ENCODE measurements at places on chromosomes 7 and 10.

- no peak for DNase-seq
Observed at GRCh38 chr7:117480978-117481377, 1.2 kb downstream of the CFTR start.

DNA sequence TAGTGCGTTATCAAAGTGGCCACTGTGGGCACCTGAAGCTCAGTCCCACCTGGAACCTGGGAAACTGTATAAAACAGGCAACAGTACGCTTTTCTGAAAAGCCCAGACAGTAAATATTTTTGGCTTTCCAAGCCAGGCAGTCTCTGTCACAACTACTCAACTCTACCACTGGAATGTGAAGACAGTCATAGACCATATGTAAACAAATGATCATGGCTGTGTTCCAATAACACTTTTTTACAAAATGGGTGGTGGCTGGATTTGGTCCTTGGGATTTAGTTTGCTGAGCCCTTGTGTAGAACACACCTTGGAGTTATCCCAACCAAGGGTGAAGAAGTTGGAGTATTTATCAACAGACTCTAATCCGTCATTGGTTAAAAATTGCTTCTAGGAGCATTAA is 259.9 kb downstream of the SKIDA1 start:
- no peak for DNase-seq

DNA sequence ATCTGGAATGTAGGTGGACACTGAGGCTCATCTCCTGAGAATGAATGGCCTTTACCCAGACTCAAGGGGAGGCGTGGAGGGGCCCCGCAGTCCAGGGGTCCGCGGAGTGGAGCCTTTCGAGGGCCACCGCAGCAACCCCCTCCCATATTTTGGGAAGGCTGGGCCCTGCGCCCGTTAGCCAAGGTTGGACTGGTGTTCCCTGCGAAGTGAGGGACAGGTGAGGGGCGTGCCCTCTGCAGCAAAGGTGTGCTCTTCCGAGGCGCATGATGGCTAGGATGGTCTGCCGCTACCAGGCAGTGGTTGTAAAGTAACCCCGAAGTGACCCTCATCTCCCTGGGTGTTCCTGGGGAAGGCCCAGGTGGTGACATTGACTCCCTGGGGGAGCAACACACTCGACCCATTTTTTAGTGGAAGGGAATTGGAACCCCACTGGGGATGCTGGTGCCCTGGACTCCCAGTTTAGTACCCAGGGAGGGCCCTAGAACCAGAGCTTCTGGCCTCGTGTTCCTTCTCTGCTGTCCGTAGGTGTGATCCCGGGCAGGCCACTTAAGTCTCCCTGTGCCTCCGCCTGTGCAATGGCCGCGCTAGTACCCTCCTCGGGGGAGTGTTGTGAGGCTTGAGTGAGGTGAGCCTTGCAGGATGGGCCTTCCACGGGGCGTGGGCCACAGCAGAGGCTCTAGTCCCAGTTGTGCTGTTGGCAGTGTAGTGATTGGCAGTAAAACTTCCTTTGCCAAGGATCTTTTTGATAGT is 779 bp downstream of the FAM241B start:
- no peak for DNase-seq

GRCh38 chr7:43686991-43687390 is 42.3 kb downstream of the COA1 start:
- no peak for DNase-seq

GRCh38 chr7:5284304-5285281 is 1.9 kb downstream of the SLC29A4 start:
- no peak for DNase-seq

DNA sequence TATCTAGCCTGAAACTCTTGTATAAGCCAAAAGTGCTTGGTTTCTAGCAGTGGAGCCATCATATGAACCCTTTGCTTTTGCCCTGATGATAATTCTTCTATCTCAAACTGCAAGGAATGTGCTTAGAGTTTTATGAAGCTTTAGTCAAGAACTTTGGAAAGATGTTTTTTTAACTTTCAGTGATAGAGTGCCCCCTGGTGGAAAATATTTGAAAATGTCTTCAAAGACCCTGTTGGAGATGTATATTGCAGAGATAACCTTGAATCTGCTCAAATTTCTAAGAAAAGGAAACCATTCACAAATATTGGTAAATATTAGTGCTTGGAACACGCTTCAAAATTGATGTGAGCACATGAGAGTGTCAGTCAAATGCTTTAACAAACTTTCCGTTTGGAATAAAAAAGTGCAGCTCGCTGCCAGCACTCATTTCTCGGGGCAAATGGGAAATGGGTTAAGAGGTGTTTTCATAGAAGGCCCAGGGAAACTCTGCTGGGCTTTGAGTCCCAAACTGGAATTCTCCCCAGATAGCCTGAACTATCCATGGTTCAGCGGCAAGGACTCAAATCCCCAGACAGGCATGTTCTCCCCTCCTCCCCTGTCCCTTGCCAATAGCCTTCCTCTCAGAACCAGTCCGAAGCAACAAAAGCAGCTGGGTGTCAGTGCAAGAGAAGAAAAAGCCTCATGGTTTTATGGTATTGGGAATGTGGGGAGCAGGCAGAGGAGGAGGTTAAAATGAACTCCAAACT is 129.3 kb downstream of the MYOF start:
- DNase-seq = no peak

DNA sequence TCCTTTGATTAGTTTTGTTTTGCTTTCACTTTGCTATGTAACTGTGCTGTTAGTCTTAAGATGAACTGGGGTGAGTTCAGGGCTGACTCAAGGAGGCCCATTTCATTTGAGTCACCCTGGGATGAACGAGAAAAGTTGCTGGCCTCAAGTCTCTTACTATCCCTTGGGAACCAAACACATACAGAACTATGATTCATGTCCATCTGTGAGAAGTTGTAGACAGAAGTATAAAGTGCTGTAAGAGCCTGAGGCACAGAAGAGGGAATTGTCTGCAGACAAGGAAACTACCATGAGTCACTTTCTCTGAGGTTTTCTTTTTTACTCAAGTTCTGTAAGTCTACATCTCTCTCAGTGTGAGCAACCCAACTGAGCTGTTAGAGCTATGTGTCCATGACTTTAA is 179.8 kb upstream of the CSTF2T start:
- DNase-seq = no peak

GRCh38 chr10:34505338-34505737 is 309.8 kb downstream of the PARD3 start:
- DNase-seq = no peak

GRCh38 chr7:110591341-110591740 is 499.6 kb upstream of the LRRN3 start:
- DNase-seq = no peak

- no peak for DNase-seq
Observed at GRCh38 chr10:807958-808353, 118.5 kb upstream of the DIP2C start.

- no peak for DNase-seq
Observed at GRCh38 chr7:69433081-69433480, 165.2 kb upstream of the AUTS2 start.

- no peak for DNase-seq
Observed at GRCh38 chr7:141973673-141974072, at the start of gene TAS2R38. TSS of gene TAS2R38 (minus strand) at chr7:141973773. CDS start at chr7:141973689, 84 bp downstream.

GRCh38 chr10:5584895-5585516 is 60.2 kb downstream of the CALML3 start:
- no peak for DNase-seq

DNA sequence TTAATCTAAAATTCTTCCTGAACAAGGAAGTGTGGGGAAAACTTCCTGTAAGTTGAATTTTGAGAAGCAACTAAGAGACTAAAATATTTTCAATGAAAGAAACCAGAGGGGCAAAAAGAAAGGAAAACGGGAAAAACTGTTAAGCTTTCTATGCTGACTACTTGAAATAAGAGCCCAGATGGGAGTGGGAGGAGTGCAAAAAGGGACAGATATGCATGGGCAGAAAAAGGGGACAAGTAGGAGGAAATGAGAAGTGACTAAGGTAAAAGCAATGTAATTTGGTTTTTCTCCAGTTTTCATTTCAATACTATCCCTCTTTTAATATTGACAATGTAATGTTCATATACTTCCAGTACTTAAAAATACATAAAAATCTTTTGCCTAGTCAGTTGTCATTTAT is 11.1 kb downstream of the OGA start:
- DNase-seq = no peak

DNA sequence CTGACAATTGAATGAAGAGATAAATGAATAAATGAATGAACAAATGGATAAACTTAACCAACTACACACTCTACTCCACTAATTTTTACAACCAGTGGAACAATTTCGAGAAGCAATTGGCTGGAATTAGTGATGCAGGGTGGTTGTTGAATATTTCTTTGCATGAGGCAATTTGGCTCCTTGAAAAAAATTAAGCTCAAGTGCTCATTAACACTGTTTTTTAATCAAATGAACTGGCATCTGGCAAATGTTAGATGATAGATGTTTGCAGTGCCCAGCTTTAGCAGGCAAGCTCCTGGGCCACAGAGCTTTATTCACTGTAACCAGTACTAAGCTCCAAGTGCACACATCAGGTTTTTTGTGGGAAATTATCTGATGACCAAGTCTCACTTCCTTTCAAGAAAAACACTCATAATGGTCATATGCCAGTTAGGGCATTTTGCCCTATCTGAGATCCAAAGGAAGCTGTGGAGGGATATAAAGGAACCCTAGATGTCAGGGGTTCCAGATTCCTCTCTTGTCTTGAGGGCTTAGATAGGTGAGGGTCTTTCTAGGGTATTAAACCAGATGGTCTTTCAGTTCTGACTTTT is 16.4 kb upstream of the ADD3 start:
- DNase-seq = no peak

DNA sequence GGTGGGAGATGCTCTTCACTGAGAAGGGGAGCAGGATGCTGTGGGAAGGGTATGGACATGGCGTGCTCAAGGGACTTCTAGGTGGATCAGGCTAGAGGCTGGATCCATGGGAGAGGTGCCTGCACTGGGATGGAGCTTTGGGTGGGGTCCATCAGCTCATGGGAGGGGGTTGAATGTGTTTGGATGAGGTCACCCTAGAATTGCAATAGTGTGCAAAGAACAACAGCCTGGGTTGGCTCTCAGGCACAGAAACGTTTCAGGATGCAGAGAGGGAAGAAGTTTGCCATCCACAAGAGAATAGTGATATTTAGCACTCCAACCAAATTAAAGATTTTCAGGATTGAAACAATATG is 66.1 kb downstream of the SNX10 start:
- no peak for DNase-seq

GRCh38 chr7:133511252-133511651 is 258.4 kb downstream of the EXOC4 start:
- no peak for DNase-seq

DNA sequence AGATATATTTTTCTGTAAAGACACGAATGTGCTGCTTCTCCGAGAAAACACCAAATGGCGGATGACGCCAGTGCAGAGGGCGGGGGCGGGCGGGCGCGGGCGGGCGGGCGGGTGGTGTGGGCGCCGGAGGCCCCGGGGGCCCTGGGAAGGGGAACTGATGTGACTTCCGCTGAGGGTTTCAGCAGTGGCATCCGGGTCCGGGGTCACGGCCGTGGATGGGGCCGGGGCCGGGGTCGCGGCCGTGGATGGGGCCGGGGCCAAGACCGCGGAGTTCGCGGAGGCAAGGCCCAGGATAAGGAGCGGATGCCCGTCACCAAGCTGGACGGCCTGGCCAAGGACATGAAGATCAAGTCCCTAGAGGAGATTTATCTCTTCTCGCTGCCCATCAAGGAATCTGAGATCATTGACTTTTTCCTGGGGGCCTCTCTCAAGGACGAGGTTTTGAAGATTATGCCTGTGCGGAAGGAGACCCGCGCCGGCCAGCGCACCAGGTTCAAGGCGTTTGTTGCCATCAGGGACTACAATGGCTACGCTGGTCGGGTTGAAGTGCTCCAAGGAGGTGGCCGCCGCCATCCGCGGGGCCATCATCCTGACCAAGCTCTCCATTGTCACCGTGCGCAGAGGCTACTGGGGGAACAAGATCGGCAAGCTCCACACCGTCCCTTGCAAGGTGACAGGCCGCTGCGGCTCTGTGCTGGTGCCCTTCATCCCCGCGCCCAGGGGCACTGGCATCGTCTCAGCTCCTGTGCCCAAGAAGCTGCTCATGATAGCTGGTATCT is 20.3 kb upstream of the IGF2BP3 start:
- DNase-seq = peak; percentile 29

DNA sequence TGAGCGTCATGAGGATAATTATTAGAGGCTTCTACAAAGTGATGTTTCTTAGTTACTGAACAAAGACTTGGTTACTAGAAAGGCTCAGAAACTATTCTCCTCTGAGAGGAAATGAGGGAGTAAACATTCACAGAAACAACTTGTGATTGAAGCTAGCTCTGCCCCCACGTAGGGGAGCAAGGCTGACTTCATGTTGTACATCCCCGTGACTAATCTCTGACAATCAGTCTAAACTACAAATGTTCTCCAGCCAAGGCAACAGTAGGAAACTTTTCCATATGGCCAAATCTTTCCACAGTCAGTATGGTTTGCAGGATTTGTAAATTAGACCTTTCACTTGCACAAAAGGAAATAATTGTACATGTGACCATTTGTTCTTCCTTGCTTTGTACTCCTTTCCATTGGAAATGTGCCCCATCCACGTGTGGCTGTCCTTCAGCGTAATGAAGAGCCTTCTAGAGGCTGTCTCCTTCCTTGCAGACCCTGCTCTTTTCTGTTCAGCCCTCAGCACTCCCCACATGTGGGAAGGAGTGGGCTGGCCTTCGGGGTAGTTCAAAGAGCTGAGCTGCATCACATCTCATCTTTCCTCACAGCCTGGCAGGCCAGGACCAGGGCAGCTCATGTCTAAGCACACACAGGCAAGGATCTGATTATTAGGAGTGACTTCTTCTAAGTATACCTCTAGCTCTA is 93.5 kb downstream of the PCGF5 start:
- DNase-seq = no peak

GRCh38 chr10:121368347-121369025 is 229.8 kb downstream of the FGFR2 start:
- no peak for DNase-seq

- no peak for DNase-seq
Observed at GRCh38 chr10:33071857-33072256, 113.8 kb upstream of the ITGB1 start.

- DNase-seq = no peak
Observed at GRCh38 chr7:87528730-87529129, 53.2 kb upstream of the ABCB4 start.

DNA sequence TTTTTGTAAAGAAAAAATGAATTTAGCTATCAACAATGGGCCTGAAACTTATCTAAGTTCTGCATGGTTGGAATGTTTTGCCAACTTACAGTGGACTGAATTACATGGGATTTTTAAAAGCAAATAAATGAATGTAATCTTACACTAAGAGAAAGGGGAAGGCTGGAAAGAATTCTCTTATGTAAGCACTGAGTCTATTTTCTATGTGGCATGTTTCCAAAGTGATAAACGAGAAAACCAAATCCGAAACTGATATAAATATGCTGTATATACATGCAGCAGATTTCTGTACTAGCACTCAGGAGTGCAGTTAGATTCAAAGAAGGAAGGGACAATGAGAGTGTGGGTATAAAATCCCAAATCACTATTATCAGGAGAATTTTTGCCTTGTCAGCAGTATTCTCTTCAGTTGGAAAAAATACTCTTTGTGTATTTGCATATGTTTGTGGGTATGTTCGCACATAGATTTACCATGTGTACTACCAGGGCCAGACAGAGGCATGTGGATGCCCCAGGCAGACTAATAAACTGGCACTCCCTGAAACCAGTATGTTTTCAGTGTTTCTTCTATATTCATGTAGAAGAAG is 334.3 kb upstream of the SEMA3D start:
- DNase-seq = no peak

GRCh38 chr7:43787771-43788170 is 29.3 kb downstream of the BLVRA start:
- no peak for DNase-seq

Measured in T-helper 22 cell (primary cell).